NCI-H2171 treated with DMSO at 0.1 percent for 48 hours (cell line): ENCODE measurements at places on chromosomes 12 and 14.

GRCh38 chr12:69173368-69173767 lies 66.0 kb upstream of the CPSF6 start:
- no peak for DNase-seq

GRCh38 chr14:52455291-52456088 lies 96.8 kb downstream of the TXNDC16 start:
- no peak for DNase-seq

DNA sequence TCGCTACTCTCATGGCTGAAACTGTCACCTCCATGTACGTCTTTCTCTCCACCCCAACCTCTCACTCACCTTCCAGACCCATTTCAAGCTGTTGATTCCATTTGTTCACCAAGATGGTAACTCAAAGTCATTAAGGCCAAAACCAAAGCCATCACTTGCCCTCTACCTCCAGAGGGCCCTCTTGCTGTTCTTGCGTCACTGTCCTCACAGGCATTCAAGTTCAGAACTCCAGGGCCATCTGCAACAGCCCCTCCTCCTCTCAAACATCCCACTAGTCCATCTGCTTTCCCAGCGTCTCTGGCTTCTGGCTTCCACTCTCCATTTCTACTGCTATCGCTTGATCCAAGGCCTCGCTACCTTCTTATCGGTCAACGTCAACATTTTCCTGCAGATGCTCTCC lies 74.5 kb downstream of the VWF start:
- DNase-seq = peak; percentile 61

DNA sequence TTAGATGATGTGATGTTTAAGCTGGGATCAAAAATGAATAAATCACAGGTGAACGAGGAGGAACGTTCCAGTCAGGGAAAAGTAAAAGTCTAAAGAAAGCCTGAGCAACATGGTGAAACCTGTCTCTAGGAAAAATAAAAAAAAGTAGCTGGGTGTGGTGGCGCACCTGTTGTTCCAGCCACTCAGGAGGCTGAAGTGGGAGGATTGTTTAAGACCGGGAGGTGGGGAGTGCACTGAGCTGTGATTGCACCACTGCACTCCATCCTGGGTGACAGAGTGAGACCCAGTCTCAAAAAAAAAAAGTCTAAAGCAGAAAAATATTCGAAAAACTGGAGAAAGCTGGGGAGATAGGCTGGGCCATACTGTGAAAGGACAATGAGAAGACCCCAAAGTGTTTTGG lies 39.2 kb upstream of the SOCS2 start:
- no peak for DNase-seq

DNA sequence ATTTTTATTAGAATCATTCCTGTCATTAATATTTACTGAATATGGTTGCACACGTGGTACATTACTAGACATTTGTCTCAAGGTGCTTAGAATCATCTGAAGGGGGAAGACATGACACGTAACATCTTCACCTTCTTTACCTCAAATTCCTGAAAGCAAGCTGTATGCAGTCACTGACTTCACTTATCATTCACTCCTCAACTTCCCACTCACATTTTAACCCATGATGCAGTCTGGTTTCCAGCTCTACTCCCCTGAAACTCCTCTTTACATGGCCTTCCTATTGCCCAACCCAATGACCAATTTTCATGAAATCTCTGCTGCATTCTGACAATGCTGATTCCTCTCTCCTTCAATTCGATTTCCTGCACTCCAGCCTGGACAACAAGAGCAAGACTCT lies 5.8 kb upstream of the PSMC6 start:
- no peak for DNase-seq

- peak; percentile 46 for DNase-seq
Observed at GRCh38 chr14:105999361-106000028, 473.1 kb downstream of the TMEM121 start.

DNA sequence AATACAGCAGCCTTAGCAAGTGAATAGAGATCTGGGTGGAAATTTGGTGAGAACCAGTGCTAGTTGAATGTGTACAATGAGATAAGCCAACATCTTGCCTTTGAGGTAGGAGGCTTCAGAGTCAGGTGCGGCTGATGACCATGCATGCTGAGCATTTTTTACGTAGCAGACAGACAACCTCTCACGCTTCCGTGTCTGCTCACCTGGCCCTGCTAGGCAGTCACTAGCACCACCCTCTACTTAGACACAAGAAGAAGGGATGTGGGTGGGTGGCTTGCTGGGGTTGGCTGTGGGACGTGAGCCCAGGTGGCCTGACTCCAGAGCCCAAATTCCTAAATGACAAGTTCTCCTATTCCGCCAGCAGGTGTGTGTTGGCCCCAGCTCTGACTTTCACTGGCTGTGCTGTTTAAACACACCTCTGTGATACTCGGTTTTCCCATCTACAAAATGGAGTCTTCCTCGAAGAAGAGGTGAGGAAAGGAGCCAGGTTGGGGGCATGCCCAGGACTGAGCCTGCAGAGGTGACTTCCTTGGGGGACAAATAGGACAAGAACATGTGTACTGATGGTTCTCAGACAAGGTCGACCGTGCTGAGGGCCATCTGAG lies 57.8 kb upstream of the BCL11B start:
- DNase-seq = no peak

DNA sequence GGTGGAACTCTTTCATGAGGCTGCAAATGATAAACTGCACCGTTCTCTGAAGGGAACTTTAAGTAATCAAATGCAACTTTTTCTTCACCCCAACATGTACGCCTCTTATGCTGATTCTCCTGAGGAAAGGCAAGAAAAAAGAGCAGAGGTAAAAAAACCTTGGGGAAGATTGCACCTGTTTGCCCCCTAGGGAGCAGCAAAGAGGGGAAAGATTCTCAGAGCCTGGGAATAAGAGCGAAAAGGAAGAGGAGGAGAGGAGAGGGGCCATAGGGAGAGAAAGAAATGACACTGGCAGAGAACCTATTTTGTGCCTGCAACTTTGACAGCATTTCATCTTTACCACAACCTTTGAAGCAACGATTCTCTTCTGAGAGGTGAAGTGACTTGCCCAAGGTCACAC lies 254.6 kb downstream of the KSR2 start:
- no peak for DNase-seq

DNA sequence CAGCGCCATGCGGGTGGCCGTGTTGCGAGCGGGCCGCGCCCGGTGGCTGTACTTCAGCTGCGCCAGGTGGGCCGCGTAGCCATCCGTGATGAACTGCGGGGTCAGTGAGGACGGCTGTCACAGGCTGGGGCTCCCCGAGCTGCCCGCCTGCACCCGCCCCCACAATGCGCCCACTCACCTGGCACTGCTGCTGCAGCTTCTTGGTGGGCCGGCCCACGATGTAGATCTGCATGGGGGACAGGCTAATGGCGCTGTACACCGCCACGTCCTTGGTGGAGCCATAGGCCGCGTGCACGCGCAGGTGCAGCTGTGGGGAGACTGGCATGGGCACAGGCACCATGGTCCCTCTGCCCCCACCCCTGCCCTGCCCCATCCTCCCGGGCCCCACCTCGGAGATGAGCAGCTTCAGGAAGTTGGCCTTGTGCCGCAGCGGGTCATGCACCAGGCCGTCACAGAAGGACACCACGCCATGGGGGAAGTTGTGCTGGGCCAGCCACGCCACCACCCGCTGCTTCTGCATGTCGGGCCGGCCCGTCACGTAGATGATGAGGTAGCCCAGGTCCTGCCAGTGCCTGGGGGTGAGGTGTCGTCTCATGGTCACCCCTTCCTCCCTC lies 5.9 kb downstream of the ARL6IP4 start:
- no peak for DNase-seq

DNA sequence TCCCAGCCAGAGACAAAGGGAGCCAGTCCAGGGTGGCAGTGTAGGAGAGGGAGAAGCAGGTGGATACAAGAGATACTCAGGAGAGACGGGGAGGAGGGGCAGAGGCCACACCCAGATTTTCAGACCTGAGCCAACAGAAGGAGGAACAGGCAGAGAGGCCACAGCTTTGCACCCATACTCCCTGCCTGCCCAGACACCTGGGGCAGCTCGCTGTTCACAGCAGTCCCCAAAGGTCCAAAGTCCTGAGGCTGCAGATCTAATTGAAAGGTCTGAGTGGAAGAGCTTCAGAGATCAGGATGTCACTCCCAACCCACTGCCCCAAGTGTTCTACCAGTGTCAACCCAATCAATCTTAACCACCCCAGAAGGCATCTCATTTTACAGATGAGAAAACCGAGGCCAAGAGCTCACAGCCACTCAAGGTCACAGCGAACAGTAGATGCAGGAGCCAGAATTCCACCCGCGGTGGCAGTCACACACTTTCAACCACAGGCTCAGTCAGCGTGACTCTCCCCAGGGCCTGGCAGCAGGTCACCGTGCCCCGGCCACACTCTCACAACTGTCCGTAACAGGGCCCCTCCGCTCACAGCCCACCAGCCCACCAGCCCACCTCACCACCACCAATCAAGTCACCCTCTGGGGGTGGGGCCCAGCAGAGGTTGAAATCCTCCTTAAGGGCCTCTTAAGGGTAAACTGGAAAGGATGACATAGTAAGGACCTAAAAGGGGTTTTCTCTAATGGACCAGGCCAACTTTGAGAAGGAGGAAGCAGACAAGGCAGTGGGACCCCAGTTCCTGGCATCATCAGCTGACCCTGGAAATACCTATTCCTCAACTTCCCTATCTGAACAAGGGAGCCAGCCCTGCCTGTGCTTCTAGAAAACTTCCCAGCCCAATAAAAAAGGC lies 33.3 kb downstream of the ACTN1 start:
- DNase-seq = peak; percentile 62

- no peak for DNase-seq
Observed at GRCh38 chr14:60502541-60502940, 6.4 kb upstream of the SIX6 start.

DNA sequence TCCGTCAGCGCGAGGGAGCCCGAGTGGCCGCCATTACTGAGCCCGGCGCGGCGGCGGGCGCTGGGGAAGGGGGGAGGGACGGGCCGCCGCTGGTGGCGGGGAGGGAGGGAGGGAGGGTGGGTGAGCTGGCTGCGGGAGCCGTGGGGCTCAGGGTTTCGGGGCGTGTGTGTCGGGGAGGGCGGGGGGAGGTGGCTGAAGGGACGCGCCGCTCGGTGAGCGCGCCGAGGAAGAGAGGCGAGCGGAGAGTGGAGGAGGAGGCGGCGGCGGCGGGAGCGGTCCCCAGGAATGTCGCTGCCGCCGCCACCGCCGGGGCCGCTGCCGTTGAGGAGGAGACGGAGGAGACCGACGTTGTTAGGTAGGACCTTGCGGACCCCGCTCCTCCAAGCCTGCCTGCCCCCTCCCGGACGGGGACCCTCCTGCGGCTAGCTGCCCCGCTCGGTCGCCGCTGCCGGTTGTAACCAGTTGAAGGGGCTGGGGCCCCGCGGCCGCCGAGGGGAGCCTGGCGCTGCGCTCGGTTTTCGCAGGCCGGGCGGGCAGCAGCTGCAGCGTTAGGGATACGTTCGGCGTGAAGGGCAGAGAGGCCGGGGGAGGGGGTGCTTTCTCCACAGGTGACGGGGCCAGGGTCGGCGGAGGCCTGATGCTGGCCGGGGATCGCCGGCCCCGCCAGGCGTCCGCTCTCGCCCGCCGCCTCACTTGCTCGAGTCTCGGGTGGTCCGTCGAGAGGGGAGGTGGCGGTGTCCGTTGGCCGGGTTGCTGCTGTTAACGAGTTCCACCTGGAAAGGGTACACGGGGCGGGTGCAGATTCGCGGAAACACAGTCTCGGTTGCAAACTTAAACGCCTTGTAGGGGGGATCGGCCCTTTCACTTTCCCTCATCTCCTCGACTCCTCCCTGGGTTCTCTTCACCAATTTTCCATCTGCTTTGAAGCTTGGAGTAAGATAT lies at the start of gene ARHGAP5:
ARHGAP5 (plus strand) TSS at position 224 of the 942 bp plus-strand sequence. CDS start 13,366 bp downstream, outside the sequence.
- peak; percentile 62 for DNase-seq

DNA sequence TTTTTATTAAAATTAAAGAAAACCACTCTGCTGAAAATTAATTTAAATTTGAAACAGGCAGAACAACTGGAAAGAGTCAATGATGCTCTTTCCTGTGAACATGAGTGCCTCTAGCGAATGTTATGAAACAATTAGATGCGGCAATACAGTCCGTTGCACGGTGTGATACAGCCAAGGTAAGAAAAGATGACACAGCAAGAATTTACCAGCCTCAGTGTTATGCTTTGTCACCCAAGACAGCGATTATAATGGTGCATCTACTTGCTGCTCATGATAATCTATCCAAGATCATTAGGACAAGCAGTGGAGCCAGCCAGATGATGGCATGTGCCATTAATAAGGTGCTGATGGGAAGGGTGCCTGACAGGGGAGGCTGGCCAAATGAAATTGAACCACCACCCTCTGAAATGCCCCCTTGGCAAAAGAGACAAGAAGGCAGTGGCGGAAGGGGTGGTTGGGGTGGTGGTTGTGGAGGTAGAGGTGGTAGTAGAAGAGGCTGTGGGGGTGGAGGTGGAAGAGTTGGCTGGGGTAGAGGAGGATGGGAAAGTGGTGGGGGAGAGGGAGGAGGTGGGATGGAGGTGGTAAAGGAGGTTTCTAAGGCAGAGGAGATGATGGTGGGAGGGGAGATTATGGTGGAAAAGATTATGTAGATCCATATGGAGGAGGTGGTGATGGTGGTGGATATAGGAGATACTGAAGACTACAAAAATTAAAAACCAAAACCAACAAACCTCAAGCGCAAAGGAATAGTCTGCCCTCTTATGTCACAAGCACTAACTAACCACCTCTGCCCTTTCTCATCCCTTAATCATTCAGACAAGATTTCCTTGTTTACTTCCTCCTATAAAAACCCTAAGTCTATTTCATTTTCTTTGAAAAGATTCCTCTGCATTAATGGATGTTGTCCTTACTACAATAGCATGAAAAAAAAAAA lies 4.0 kb upstream of the RESF1 start:
- no peak for DNase-seq

GRCh38 chr12:87305481-87305880 lies 723.7 kb downstream of the C12orf50 start:
- DNase-seq = no peak

DNA sequence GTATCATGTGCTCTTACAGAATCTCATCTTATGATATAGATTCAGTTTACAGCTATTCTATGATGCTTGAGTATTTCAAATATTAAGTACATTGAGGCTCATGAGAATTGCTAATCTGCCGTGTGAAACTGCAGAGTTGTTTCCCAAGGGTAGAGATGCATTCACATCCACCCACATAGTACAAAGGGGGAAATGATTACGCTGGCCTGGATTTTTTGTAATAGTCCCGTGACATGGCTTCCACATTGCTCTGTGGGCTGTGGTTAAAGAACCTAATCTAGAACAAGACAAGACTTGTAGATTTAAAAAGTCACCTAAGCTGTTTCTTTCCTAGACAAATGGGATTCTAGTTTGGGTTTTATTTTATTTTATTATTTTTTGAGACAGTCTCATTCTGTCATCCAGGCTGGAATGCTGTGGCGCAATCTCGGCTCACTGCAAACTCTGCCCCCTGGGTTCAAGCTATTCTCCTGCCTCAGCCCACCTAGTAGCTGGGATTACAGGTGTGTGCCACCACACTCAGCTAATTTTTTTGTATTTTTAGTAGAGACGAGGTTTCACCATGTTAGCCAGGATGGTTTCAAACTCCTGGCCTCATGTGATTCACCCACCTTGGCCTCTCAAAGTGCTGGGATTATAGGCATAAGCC lies 13.0 kb upstream of the RIOX1 start:
- DNase-seq = no peak

DNA sequence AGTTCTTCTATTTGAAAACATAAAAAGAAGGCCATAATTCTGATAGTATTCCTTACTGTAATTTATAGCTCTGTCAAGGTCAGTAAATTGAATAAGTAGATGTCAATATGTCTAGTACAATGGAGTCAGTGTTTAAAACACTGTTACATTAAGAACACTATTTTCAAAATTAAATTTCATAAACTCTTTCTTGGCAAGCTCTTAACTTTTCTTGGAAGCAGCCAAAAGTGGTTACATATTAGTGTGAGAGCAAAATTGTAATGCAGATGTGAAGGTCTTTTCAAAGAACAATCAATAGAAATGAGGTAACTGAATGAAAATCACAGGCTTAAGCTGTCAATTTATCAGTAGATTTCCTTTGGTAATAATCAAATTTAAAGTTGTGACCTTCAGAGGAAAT lies 722.4 kb upstream of the NOVA1 start:
- no peak for DNase-seq
